T-helper 2 cell treated with Interferon-gamma antibody and Interleukin-4, amounts not matched to agents 5 μg/mL and 100 μg/mL, for 36 hours (primary cell): ENCODE measurements at places on chromosomes 7 and 10.
A peak's percentile ranks its signal among the peaks of the same experiment; 100 is the strongest.

DNA sequence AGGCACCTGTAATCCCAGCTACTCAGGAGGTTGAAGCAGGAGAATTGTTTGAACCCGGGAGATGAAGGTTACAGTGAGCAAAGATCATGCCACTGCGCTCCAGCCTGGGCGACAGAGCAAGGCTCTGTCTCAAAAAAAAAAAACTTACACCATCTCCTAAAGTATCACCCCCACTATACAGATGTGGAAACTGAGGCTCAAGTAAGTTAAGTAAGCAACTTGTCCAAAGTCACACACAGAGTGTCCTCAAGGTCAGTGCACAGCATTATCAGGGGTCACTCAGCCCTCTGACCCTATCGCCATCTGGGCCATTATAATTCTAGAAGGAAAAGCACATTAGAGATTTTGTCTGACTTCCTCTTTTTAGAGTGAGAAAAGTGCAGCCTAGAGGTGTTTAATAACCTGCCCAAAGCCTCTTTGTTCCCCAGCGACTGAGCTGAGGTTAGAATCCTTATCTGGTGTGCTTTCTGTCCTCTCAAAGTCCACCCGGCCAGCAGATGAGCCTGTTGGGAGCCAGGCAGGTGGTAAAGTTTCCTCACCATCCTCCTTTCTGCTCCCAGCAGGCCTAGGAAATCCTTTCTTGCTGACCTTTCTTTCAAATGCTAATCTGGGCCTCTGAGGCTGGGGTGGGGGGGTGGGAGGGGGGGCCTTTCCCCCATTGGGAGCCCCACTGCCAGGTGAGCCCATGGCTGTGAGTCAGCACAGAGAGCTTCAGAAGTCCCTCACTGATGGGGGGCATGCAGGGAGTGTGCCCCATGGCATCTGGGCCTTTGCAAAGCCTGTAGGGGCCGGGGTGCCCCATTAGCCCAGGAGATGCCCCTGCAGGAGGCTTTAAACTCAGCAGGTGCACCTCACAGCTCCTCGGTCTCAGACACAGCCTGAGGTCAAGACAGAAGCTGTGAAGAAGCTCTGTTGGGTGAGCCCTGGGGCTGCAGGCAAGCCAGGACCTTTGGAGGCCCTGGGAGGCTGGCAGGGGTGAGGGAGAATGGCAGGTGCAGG, 12.0 kb upstream of the KCNMA1 start:
- DNase-seq = no peak

GRCh38 chr7:144519925-144520324, 116.4 kb upstream of the NOBOX start:
- DNase-seq = no peak

DNA sequence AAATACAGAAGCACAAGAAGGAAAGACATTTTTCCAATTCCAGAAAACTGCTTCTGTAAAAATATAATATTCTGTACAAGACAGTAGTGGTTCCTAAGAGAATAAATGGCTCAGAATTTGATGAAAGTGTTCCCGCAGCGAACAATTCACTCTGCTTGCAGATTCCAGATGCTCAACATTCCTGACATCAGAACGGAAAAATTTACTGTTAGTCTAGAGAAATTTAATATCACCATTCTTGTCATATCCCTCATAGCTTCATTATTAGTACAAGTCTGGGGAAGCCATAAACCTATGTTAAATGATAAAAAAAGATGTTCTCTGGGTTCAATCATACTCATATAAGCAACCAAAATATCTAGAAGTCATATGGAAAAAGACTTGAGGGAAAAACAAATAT, 83.6 kb downstream of the MPP7 start:
- DNase-seq = no peak

- DNase-seq = no peak
Measured at GRCh38 chr10:82144153-82144552, 269.2 kb downstream of the NRG3 start.

DNA sequence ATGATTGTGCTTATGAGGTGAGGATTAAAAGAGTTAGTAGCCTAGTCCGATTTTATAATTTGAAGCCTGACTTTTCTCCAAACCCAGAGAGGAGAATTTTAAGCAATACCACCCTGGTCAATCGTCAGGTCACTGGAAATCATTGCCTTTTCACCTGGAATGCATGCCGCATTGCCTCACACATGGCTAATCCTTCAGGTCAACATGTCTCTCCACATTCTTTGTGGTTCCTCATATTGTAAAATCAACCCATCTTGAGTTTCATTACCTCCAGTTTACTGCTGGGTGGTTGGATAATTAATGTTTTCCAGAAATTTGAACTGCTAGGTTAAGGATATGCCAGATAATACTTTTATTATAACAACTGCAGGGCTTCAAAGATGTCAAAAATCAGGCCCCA, 55.6 kb upstream of the SEMA3E start:
- no peak for DNase-seq

GRCh38 chr7:108515013-108515412, 10.9 kb downstream of the PNPLA8 start:
- no peak for DNase-seq

DNA sequence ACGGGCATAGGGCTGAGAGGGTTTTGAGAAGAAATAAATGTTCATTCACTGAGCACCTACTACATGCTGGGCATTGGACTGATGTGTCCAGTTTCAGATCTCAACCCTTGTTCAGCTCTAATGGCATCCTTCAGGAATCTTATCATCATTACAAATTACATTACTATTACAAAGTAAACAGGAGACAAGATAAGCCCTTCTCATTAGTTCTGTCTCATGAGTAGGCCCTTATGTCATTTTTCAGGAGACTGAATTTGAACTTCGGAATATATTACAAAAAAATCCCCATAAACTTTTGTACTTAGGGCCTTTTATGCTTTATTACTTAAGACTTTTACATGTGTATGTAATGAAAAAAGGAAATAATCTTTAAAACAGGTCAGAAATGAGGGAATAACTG, 289.7 kb downstream of the BAMBI start:
- no peak for DNase-seq

GRCh38 chr10:71494980-71495381, 98.3 kb downstream of the CDH23 start:
- DNase-seq = no peak

- DNase-seq = peak; percentile 64
Measured at GRCh38 chr7:27130540-27131389, at the start of gene HOXA4. Gene HOXA4 (minus strand): TSS chr7:27130757. CDS start chr7:27130733, 24 bp downstream.
